ENCODE measurements at places on chromosomes 3 and 15.

GRCh38 chr3:189365609-189366564 lies 194.1 kb downstream of the TPRG1 start:
- DNase-seq = no peak

- no peak for DNase-seq
Observed at GRCh38 chr15:92843326-92843725, 56.8 kb upstream of the CHD2 start.

DNA sequence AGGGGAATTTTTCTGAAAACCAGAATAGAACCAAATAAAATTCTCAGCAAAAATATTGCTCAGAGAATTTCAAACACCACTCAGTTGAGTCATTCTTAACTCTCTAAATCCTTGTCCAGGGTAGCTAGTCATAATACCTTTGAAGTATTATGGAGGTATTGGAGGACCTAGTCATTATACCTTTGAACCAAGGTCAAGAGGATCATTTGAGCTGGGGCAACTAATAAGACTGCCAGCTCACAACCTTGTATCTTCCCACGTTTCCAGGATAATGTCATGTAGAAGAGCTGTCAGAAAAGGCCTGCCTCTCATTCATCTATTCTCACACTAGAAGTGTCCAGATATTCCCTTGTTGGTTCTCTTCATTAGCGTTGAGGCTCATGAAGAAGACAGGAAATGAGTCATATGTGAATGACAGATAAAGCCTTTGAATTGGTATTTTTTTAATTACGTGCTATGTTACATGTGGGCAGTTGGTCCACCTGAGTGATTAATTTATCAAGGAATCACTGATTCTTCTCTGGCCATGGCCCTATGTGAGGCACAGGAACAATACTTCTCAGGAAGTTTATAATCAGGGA lies 48.3 kb downstream of the TOPAZ1 start:
- no peak for DNase-seq

DNA sequence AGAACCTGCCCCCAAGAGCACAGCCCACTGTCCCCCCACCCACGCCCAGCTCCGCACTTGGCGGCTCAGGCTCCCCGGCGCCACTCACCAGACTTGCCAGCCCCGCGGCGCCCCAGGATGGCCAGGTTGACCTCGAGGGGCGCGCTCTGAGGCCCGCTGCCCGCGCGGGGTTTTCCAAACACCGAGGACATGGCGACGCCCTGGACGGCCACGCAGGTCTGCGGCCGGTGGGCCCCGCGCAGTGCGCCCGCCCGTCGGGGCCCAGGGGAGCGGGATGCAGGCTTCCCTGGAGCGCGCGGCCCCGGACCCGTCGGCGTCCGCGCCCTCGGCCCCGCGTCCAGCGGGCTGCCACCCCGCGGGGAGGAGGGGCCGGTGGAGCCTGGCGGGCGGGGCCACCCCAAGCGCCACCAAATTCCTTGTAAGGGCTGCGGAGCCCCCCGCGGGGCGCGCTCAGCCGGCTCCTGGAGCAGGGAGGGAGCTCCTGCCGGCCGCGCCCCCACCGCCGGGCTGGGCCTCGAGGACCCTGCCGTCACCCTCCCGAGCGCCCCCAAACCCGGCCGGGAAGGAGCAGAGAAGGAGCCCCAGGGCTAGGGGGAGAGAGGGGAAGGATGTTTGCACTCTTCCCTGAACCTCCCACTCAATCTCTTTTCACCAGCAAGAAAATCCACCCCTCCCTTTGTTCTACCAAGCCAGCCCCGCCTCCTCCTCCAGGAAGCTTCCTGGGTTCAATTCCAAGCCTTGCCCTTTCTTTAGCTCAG lies at the start of gene RASL12:
Gene RASL12, minus strand, starts transcription at position 347 of the 758 bp plus-strand sequence. Its CDS starts 156 bp downstream, at position 191.
- no peak for DNase-seq

DNA sequence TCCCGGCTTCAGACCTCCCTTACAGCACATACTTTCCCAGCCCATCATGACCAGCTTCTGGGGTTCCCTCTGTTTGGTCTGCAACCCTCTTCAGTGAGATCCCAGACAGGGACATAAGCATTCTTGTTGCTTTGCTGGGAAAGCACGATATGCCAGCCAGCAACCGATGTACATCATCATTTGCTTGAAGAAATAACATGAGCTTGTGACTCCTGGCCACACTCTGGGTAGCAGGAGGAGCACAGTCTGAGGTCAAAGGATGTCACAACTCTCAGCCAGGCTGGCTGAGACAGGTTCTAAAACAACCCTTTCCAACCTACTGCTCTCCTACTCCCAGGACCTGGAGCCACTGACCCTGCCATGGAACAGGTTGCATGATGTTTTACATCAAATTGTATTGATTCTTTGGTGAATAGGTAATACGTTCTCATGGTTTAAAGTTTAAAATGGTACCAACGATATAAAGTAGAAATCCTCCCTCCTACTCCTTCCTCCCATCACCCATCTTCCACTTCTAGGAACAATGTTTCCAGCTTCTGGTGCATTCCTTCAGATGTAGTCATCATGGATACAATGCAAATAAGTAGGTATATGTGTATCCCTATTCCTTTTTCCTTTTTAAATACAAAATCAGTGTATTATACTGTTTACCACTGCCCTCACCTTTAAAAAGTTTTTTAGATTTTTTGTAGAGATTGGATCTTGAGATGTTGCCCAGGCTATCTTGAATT lies 190.3 kb downstream of the OPA1 start:
- no peak for DNase-seq

GRCh38 chr3:171649267-171649666 lies 161.0 kb downstream of the PLD1 start:
- no peak for DNase-seq

DNA sequence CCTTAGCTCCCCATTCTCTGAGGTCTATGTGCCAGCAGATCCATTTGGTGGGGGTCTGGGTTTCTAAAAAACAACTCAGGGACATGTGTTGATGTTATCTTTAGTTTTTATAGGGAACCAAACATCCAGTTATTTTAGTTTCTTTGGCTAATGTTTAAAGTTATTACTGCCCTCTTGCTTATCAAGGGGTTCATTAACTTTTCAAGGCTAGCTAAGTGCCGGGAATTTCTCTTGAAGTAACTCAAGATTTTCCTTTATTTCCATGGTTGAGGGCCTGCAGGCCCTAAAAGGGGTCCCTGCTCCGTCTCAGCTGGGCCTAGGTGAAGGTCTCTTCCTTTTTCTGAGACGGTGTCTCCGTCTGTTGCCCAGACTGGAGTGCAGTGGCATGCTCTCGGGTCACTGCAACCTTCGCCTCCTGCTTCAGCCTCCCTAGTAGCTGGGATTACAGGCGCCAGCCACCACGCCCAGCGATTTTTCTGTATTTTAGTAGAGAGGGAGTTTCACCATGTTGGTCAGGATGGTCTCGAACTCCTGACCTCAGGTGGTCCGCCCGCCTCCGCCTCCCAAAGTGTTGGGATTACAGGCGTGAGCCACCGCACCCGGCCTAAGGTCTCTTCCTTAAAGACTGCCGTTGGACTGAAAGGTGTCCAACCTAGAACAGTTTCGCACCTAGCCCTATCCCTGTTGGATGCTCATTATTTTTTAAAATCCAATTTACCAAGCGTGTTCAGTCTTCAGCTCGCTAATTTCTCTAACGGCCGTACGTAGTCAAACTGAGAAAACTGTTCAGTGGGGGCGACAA lies 1.3 kb upstream of the OXSR1 start:
- no peak for DNase-seq

- DNase-seq = no peak
Observed at GRCh38 chr3:168424059-168424734, 328.5 kb upstream of the GOLIM4 start.

- DNase-seq = no peak
Observed at GRCh38 chr3:103513003-103513402, 1078.2 kb downstream of the ZPLD1 start.

GRCh38 chr3:188170461-188171459 lies 16.8 kb downstream of the LPP start:
- DNase-seq = no peak

DNA sequence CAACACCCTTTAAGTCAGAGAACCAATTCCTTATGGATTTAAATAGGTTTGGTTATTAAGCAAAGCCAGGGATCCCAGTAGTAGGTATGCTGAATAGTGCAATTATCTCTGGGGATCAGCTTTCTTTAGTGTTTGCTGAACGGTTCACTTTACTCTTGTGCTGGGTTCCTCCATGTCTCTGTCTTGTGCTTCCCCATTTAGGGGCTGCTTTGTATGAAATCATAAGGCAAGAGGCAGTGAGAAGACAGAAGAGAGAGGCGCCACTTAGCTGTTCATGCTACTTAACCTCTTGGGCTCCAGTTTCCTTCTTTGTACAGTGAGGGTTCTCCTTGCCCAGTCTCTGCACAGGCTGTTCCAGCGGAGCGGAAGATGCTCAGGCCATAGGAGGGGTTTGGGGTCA lies 3.5 kb downstream of the ST6GAL1 start:
- DNase-seq = no peak

DNA sequence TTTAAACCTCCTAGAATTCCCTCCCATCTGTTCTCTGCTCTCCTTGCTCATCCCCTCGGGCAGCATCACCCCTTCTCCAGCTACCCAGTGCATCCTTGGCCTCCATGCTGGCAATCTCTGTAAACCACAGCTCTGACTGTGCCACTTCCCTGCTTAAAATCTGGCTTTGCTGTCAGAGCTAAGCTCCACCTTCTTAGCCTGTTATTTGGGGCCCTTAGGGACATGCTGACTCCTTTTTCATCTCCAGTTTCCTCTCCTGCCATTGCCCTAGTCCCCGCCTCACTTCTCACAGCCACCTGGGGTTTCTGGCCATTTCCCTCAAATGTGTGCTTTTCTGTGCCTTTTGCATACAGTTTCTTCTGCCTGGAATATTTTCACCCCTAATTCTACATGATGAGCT lies 5.7 kb downstream of the SLC6A20 start:
- DNase-seq = no peak

DNA sequence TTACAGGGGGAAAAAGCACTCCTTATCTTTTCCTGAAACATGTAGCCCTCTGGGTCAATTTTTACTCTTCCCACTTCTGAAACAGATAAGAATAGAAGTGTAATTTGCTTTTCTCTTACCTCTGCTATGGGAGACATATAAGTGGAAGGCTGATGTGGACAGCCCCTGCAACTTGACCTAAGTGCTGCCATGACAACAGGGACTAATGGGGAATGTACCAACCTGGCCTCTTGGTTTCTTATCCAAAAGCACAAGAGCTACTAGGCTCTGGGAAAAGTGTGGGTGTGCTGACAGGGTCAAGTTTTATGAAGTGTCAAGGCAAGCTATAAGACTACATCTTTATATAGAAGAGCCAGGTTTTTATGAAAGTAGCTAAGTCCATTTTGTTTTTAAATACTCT lies 1246.5 kb downstream of the OTOL1 start:
- no peak for DNase-seq

- DNase-seq = no peak
Observed at GRCh38 chr15:79872358-79873017, 24.3 kb downstream of the MTHFS start.

GRCh38 chr3:100402891-100403290 lies 1.6 kb downstream of the LNP1 start:
- DNase-seq = no peak

DNA sequence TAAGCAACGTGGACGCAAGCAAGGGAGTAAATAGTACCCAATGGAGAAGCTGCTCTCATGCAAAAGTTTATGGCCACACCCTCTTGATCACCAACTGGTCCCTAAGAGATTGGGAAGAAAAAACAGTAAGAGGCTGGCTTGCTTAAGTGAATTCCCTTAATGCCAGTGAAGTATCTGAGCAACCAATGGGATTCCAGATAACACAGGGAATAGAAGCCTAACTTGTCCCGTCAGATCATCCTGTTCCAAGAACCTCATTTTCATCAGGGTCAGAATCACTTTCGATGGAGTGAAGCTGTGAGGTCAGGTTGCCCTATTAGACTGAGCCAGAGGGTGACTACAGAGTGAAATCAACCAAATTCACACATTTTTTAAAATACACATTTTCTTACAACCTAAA lies 104.3 kb downstream of the CD47 start:
- no peak for DNase-seq

DNA sequence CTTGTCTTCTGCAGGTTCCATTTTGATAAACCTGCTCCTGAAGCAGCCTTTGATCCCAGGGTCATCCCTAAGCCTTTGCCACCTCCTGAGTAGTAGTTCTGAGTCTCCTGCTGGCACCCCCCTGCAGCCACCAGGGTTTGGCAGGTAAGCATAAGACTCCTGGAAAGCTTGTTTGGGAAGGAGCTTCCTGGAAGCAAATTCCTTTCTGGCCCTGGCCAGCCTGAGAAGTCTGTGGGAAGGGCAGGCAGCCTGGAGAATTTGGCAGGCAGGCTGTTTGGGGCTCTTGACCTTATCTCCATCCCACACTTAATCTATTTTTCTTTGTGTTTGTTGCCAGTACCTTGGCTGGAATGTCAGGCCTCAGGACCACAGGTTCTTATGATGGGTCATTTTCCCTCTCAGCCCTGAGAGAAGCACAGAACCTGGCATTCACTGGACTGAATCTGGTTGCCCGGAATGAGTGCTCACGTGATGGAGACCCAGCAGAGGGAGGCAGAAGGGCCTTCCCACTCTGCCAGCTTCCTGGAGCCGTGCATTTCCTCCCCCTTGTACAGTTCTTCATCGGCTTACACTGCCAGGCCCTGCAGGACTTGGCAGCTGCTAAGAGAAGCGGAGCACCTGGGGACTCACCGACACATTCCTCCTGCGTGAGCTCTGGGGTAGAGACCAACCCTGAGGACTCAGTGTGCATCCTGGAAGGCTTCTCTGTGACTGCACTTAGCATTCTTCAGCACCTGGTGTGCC lies 13.4 kb downstream of the ATRIP start:
- DNase-seq = no peak

GRCh38 chr15:81950841-81951414 lies 94.9 kb downstream of the MEX3B start:
- no peak for DNase-seq

- no peak for DNase-seq
Observed at GRCh38 chr15:65918945-65919344, 49.7 kb downstream of the RAB11A start.

- DNase-seq = peak; percentile 57
Observed at GRCh38 chr3:184227481-184227935, 1.9 kb upstream of the VWA5B2 start.

- DNase-seq = no peak
Observed at GRCh38 chr3:169602482-169602881, 61.0 kb downstream of the MECOM start.

- DNase-seq = no peak
Observed at GRCh38 chr3:48716508-48716981, 476 bp downstream of the IP6K2 start.

- DNase-seq = no peak
Observed at GRCh38 chr3:29854821-29855220, 574.0 kb downstream of the RBMS3 start.

GRCh38 chr3:52313774-52314188 lies 2.3 kb upstream of the DNAH1 start:
- no peak for DNase-seq

GRCh38 chr3:46921041-46921440 lies 43.5 kb downstream of the PTH1R start:
- no peak for DNase-seq

GRCh38 chr3:131421957-131422498 lies 40.5 kb downstream of the NUDT16 start:
- no peak for DNase-seq

- DNase-seq = no peak
Observed at GRCh38 chr3:38988955-38989354, 62.8 kb downstream of the SCN11A start.

Measured in NCI-H345 (cell line).